ENCODE measurements at places on chromosomes 7 and 10.

- DNase-seq: no peak
Observed at GRCh38 chr7:138223402-138223879, 147.2 kb downstream of the AKR1D1 start.

DNA sequence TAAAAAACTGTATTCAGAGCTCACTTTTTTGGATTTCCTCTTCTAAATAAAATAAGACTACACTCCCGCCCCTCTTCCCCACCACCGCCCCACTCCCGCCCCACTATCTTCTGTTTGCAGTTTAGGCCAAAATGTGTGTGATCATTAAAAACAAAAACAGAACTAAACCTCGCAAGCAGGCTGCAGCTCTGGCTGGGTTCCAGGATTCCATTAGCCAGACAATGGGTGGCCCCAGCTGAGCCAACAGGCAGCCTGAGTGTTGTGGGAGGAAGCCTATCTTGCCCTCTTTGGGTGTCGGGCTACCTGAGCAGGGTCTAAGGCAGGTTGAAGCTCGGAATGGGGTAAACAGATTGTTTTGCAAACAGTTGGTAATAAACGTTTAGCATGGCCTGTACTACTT is 41.7 kb downstream of the ARL4A start:
- peak; percentile 58 for DNase-seq

GRCh38 chr7:68544851-68545250 is 1053.4 kb upstream of the AUTS2 start:
- no peak for DNase-seq

DNA sequence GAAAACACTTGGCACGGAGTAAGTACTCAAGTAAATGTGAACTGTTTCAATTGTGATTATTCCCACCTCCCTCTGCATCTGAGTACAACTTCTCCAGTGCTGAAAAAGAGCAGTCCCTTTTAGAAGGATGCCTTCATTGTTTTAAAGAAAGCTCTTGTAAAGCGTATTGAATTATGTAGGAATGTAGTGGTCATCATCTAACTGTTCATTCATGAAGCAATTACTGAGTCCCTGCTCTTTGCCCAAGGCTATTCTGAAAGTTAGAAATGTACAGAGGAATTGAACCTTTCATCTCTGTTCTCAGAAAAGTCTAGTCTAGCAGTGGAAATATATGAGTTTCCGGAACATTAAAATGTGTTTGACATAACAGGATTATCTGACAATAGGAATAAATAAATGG is 127.8 kb downstream of the CACNB2 start:
- no peak for DNase-seq

DNA sequence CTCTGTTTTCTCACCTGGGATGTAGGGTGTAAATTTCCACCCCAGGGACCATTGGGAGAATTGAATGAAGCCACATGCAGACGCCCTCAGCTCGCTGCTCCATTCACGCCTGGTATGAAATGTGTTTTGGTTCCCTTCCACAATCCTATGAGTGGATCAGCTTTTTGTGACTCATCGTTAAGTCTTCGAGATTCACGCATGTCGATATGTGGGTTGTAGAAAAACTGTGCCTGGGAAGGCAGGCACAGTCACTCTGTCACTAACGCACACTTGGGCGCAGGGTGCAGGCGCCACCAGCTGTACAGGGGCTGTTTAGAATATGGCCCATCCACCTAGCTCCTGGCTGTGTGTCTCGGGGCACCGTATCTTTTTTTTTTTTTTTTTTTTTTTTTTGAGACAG is 64.2 kb upstream of the SH2B2 start:
- no peak for DNase-seq

DNA sequence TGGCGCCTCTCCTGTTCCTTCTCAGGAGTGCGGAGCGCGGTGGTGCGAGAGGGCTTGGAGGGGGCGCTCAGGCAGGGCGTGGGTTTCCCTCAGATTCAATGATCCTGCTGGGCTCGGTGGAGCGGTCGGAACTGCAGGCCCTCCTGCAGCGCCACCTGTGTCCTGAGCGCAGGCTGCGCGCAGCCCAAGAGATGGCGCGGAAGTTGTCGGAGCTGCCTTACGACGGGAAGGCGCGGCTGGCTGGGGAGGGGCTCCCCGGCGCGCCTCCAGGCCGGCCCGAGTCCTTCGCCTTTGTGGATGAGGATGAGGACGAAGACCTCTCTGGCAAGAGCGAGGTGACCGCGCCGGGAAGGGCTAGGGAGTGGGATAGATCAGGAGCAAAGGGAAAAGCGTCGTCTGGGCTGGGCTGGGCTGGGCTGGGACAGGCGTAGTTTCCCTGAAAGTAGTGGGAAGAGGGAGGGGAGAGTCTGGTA is 17.0 kb downstream of the FAM131B start:
- peak; percentile 16 for DNase-seq

- no peak for DNase-seq
Observed at GRCh38 chr7:98334081-98334480, 52.6 kb downstream of the BRI3 start.

DNA sequence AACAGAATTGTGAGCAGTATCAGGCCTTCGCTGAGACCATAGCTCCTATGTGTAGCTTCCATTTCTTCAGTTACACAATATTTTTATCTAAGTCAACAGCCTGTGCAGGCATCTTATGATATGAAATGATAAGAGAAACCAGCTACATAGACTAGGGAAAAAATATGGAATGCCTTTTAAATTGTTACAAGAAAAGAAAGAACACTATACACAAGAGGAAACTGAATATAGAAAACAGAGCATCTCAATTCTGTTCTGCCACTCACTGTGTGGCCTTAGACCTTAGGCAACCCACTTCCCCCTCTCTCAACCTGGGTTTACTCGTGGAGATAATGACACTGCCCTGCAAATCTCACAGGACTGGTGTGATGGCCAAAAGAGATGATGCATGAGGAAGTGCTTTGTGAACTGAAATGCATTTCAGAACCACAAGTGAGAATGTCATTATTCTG is 132.9 kb downstream of the LRRN3 start:
- no peak for DNase-seq

GRCh38 chr7:108368466-108368865 is 87.8 kb downstream of the NRCAM start:
- peak; percentile 63 for DNase-seq

DNA sequence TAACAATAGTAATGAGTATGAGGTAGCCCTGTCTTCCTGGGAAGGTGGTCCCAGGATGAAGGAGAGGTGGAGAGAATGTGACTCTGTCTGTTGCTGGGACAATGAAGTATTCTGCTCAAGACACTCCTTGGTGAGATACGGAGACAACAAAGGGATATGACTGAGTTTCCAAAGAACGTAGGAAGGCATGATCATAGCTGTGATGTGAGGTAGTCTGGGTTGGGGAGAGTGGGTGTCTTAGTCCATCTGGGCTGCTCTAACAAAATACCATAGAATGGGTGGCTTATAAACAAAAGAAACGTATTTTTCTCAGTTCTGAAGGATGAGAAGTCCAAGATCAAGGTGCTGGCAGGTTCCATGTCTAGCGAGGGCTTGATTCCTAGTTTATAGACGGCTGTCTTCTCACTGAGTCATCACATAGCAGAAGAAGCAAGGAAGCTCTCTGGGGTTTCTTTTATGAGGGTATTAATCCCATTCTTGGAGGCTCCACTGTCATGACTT is 84.9 kb upstream of the RHOBTB1 start:
- no peak for DNase-seq

DNA sequence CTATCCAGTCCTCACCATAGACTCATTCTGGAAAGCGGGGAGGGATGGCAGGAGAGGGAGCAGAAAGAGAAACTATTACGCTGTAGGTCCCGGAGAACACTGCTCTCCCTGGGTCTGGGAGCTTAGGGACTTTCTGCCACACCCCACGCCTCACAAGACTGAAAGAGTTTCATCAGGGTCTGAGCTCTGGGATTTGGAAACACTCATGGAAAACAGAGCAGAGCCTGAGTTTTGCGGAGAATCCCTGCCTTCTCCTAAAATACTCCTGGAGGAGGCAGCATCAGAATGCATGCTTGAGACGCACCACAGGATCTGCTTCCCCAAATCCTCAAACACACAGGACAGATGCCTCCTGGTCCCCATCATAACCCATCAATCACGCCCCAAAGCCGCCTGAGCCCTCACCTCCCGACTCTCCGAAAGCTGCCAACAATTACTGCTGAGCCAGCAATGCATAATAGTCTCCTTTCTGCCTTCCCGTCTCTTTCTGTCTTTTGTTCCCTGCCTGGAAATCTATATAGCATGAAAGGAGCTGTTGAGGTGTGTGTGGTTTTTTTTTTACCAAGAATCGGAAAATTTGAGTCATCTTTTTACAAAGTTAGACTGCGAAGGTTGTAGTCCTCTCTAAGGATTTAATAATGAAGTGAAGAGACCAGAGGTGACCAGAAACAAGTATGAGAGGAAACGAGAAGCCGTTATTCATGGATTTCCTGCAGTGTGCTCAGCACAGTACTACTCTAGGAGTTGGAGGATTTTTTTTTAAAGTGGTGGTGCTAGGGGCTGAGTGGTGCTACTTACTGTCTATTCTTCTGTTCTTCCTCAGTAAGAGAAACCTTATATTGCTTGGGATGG is 37.7 kb downstream of the ASB13 start:
- DNase-seq: no peak

DNA sequence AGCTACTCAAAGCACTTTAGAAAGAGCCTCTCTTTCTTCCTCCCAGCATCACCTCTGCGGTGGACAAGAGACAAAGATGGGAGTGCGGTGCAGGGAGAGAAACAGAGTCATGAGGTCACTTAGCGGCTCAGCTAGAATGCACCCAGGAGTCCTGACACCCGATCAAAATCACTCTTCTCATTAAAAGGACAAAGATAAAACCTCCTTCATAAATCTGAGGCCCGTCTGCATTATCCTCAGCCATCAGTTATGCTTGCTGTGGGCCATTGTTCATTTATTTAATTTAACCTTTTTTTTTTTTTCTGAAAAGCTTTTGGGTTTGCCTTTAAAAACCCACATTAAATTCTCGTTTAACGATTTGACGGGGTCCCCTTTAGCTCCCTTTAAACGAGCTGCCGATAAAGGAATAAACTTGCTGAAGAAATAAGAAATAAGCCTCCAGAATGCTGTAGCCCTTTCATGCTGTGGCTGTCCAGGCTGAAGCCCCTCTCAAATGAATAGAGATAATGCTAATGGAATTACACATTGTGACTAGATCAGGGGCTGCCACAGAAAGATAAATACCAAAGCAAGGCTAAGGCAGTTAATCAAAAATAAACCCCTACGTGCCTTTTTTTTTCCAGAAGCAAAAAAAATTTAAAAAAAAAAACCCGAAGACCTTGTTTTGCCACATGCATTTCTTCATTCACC is 16.1 kb upstream of the PLXNA4 start:
- no peak for DNase-seq

- no peak for DNase-seq
Observed at GRCh38 chr10:13614530-13615332, 28.0 kb downstream of the PRPF18 start.

- peak; percentile 74 for DNase-seq
Observed at GRCh38 chr7:95199779-95200558, 124.4 kb downstream of the PON1 start.

GRCh38 chr7:130429019-130429418 is 11.8 kb downstream of the CEP41 start:
- DNase-seq: no peak

DNA sequence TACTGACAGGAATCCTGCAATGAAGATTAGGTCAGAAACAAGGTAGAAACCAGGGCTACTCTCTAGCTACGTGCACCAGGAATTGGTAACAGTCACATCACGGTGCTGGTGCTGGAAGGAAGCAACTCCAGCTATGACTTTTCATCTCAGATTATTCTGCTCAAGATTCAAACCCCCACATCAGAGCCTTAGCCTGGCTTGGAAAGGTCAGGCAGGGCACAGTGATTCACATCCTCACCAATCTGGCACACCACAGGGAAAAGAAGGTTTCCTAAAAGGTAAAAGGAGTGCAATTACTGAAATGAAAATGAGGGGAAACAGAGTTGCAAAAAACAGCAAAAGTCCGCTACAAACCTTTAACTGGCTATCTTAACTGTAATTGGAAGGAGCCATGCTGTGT is 240.2 kb upstream of the NPSR1 start:
- DNase-seq: no peak

- no peak for DNase-seq
Observed at GRCh38 chr10:88106366-88106765, 242.9 kb downstream of the PTEN start.

GRCh38 chr7:39022796-39023195 is 45.1 kb downstream of the POU6F2 start:
- no peak for DNase-seq

GRCh38 chr7:114789871-114790311 is 132.0 kb upstream of the MDFIC start:
- DNase-seq: no peak

- DNase-seq: no peak
Observed at GRCh38 chr10:116627386-116627933, 6.7 kb downstream of the PNLIPRP2 start.

GRCh38 chr10:17025444-17026295 is 103.9 kb downstream of the CUBN start:
- DNase-seq: no peak
